NCI-H187 (cell line): ENCODE measurements at places on chromosomes 1 and 21.
A peak's percentile ranks its signal among the peaks of the same experiment; 100 is the strongest.

DNA sequence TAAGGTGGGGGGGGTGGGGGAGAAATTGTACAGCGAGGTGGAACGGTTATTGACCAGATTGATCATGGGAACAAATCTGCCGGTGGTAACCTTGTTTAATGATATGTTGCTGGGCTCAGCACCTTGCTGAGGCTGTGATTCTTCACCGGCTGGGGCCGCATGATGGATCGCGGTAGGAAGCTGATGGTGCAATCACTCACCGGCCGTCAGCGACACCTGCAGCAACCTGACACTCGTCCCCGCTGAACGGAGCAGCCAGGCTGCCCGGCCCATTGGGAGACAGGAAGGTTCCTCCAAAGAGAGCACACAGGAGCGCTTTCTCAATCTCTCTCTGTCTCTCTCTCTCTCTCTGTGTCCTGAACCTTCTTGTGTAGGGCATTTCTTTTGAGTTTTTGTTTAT lies 128.5 kb upstream of the RRP15 start:
- DNase-seq, result peak; percentile 35

- no peak for DNase-seq
Observed at GRCh38 chr1:197761654-197762053, 13.6 kb downstream of the DENND1B start.

GRCh38 chr1:34763142-34763781 lies 3.7 kb downstream of the GJB4 start:
- DNase-seq, result no peak

DNA sequence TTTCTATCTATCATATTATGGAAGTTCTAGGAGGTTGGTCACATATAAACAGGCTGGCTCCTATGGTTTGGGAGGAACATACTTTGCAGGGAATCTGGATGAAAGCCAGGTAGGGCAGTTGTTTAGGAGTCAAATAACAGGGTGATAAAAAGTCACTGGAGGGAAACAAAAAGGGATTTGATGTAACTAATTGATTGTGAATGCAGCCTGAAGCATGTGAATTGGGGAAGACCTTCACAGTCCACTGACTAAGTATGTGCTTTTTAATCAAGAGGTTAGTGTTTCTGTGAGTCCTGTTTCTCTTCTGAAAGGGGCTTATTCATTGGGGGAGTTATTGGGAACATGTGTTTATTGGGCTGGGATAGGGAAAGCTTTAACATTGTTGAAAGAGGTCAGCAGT lies 41.3 kb downstream of the HMCN1 start:
- peak; percentile 13 for DNase-seq

DNA sequence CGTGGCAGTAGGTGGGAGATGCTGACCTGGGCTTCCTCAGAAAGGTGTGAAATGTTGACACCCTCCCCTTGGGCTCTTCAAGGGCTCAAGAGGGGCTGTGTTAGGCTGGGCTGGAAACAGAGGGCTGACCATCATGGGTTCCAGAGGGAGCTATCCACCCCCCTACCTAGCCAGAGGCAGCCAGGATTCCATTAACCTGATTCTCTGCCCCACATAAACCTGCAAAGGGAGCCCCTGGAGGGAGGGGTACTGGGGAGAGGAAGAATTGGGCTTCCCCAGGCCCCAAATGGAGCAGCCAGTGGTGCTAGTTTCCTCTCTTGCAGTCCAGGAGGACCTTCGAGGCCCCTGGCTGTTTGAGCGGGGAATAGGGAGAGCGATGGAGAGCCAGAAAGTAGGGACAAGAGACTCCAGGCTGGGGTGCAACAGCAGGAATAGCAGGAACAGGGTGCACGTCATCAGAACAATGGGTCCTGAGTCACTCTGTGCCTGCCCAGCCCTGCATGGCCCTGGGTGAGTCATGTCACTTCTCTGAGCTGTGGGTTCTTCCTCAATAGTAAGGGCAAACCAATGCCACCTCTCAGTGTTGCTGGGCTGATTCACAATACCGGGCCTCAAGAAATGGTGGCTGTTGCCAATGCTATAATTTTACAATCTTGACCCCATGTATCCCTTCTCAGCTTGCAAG lies 121.2 kb downstream of the EPHB2 start:
- no peak for DNase-seq

DNA sequence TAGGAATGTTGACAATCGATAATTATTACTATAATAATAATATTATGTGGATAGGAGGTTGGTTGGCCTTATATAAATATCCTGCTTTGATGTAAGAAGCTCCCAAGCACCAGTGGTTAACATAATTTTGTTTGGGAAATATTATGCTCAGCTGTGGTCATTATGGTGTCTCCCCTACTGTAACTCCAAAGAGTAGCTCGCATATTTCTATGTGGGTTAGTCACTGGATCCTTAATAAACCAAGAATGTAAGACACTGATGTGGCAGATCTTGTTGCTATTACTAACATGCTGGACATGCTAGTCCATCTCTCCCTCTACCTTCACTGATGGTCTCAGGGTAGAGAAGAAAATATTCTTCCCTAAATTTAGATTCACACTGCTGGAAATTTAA lies 79.2 kb upstream of the RALGPS2 start:
- DNase-seq, result no peak

DNA sequence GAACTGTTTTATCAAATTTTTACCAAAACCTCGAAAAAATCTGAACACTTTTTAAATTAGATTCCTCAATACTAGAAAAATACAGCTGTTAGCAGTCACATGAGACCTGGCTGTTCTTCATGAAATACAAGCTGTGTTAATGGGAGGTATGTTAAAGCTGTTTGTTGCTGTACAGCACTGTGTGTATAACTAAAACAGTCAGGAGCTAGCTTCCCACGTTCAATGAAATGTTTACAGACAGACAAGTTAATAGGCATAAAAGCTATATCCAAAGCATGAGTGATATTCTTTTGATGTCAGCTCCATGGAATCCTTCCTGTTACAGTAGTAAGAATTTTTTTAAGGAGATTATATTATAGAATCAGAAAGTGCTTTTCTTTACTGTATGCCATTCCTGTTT lies 223.2 kb upstream of the FOXD3 start:
- no peak for DNase-seq

GRCh38 chr21:32181457-32181856 lies 97.4 kb downstream of the MIS18A start:
- DNase-seq, result no peak

DNA sequence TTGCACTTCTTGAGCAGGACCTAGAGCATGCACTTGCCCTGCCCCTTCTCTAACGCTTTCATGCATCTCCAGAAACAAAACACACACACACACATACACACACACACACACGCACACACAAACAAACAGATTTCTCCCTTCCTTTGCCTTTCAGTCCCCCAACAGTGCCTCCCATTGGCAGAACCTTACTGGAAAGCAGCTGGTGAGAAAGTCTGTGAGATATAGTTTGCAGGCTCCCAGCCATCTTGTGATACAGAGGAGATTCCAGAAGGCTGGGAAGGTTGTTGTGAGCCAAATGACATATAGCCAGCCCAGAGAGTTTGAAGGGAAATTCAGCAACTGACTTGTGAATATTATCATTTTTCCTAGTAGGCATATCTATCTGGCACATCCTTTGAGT lies 35.9 kb upstream of the ZRANB2 start:
- DNase-seq, result no peak

DNA sequence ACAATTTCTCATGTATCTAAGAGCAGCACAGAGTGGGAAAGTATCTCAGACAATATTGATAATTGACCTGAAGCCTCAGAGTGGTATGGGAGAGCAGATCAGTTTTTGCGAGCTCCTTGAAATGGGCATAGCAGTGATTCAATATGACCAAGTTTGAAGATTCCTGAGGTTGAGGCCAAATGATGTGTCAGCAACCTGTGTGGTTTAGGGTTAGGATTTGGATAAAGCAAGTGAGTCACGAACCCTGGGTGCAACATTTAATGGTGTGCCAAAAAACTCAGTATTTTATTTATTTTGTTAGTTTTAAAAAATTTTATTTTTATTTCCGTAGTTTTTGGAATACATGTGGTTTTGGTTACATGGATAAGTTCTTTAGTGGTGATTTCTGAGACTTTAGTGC lies 92.5 kb upstream of the C21orf91 start:
- DNase-seq, result no peak

DNA sequence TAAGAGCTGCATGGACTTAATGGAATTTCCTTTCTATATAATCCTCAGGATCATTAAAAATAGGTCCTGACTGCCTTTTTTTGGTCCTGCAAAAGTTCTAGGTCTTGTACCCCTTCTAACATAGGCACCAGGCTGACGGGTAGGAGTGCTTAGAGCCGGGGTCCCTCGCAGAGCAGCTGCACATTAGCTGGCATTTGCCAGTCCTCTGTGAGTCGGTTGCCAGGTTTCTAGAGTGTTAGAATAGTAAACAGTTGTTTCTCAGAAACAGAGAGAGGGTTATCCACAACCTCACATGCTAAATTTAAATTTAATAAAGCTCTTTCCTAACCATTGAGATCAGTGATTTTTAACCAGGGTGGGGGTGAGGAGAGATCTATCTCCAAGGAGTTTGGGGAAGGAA lies 35.4 kb upstream of the HEATR1 start:
- DNase-seq, result no peak

DNA sequence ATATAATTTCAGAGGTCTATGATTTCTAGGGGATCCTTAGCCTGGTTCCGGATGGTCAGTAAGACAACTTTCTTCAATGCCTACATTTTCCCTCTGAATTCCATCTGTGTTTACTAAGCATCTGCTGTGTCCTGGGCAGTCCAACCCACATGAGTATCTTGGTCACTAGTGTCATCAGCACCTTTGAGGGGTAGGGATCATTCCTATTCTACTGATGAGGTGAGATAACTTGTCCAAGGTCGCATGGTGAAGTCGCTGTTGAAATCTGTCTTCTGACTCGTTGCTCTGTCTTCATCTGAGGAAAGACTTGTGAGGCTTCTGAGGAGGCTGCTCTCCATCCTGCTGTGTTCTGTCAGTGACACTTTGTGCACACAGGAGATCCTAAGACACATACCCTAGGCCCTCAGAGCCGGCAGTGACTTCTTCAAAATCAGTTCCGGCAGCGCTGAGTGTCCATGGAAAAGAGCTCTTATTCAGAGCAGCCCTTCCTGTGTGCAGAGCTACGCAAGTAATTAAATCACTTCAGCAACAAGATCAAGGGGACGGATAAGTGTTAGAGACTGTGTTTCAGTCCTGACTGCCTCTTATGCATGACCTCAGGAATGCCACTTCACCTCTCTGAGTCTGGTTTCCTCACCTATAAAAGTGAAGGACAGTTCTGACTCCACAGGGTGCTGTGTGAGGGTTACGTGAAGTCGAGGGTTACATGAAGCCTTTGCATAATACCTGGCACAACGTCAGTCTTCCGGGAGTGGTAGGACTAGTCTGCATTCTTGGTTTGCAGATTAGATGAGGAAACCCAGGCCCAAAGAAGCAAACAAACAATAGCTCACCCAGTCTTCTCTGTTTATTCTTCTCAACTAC lies 28.4 kb downstream of the AK2 start:
- peak; percentile 20 for DNase-seq

DNA sequence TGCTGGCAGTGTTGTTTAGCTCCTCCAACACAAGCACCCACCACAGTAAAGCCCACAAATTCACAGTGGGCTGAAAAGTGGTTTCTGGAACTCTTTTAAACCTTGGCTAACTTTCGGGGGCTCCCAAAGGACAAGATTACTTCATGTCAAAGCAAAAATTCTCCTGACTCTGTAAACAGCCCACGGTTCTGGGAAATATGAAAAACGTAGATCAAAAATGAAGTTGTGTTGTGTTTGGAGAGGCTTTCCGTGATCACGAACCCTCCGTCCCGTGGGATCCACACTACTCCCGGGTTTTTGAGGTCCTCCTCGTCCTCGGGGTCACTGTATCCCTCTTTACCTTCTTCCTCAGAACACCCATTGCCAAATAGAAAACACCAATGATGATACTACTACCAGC lies 159.0 kb upstream of the RUNX1 start:
- no peak for DNase-seq

DNA sequence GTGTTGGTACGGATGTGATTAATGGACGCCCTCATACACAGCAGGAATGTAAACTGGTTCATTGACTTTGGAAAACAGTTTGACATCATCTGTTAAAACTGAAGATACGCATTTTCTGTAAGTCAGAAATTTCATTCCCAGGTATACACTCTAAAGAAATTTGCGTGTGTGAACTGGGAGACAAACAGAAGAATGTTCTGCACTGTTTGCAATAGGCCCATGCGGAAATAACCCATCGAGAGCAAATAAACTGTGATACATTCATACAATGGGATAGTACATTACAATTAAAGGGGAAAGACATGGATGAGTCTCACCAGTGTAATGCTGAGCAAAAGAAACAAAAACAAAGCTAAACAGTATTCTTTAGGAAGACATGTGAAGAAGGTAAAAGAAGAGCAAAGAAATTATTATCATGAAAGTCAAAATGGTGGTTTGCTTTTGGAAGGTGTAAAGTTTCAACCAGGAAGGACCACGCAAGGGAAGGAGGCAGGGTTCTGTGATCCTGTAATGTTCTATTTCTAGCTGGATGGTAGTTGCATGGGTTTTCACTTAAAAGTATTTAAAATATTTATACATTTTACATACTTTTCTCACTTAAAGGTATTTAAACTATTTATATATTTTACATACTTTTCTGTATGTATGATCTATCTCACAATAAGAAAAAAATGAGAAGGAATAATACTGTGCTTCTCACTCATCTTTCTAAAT lies 30.3 kb downstream of the INTS7 start:
- no peak for DNase-seq

DNA sequence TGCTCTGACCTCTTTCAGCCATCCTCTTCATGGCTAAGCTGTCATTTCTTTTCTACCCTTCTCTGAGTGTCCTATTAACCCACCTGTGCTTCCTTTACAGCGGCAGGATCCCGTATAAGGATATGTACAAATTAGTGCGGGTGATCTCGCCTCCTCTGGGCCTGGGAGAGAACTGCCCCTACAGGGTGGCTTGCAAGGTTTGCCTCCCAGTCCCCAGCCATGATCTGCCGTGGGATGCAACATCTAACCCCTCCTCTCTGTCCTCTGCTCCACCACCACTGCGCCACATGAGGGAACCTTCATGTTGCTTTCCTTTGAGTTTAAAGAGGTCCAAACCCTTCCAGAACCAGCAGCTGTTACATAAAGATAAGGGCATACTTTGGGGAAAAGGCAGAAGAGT lies 282.2 kb downstream of the ZNF648 start:
- DNase-seq, result peak; percentile 59

GRCh38 chr21:28200726-28201125 lies 792.0 kb downstream of the LTN1 start:
- no peak for DNase-seq

GRCh38 chr1:210340841-210341240 lies 12.1 kb downstream of the HHAT start:
- no peak for DNase-seq

DNA sequence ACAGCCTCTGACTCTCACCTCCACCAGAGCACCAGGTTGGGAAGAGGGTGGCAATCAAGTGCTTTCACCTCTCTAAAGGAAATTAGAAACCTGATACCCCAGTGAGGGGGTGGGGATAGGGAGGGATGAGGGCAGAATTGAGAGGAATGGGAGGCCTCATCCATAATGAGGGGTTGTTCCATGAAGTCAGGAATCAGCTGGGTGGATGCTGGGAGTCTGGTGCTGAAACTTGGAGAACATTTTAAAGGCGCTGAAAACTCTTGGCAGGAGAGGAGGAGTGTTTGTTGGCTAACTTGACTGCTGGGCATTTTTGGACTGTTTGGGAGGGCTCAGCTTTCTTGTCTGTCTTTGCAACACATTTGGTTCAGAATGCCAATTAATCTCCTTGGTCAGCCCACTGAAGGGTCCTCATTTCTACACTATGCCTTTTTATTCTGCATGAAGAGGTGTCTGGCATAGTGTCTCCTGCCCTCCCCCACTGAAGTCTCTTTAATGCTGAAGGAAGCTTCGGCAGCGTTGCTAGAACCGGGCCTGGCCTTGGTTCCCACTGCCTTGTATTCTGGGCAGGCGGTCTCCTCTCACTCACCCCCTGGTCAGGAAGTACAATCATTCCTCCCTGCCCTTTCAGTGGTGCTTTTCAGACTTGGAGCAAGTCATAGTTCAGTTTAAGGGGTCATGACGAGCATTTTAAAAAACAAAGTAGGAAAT lies 2.2 kb downstream of the PHGDH start:
- no peak for DNase-seq
